ENCODE measurements at places on chromosomes 16 and 17.

DNA sequence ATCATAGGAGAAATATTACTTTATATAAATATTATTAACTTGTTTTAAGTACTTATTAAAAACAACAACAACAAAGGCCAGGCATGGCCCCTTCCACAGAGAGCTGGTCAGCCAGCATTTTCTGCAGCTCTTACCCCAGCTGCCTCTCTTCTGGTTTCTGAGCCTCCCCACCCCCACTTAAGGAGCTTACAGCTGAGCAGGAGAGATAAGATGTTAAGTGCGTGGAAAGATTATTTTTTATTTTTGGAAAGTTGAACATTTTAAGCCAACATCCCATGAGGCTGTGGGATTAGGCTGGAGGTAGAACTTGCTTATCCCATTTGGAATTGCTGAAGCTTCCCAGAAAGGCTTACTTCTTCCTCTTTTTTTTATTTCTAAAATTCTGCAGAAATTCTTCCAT lies 401.2 kb downstream of the SEC14L1 start:
- no peak for DNase-seq

GRCh38 chr16:11561454-11561805 lies 25.3 kb downstream of the LITAF start:
- no peak for DNase-seq

- DNase-seq: no peak
These were observed 212.5 kb downstream of the KATNIP start for GRCh38 chr16:27762441-27762840.

DNA sequence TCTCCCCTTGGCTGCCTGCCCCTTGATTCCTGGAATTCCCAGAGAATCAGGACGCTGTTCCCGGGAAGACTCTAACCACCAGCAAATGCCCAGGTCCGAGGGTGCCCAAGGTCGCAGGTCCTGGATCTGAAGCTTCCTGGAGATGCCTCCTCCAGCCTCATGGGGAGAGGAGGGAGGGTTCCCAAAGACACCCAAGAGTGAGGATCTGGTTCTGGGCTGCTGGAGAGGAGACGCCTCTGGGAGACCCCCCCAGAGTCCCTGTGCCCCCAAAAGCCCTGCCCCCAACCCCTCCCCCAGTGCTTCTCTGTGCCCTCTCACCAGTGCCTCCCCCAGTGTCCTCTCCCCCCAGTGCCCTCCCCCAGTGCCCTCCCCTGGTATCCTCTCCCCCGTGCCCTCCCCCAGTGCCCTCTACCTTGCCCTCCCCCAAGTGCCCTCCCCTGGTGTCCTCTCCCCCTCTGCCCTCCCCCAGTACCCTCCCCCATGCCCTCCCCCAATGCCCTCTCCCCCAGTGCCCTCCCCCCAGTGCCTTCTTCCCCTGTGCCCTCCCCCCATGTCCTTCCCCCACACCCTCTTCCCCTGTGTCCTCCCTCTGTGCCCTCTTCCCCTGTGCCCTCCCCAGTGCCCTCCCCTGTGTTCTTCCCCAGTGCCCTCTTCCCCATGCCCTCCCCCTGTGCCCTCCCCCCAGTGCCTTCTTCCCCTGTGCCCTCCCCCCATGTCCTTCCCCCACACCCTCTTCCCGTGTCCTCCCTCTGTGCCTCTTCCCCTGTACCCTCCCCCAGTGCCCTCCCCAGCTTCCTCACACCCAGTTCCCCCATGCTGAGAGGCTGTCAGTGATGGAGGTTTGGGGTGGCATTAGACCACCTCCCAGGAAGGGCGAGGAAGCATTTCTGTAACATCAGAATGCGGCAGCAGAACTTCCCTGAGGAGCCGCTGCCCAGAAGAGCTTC lies 6.3 kb upstream of the SECTM1 start:
- DNase-seq: no peak

- no peak for DNase-seq
These were observed 21.2 kb downstream of the CARHSP1 start for GRCh38 chr16:8847623-8848022.

- DNase-seq: no peak
These were observed 17.4 kb upstream of the ZNF469 start for GRCh38 chr16:88365244-88365865.

DNA sequence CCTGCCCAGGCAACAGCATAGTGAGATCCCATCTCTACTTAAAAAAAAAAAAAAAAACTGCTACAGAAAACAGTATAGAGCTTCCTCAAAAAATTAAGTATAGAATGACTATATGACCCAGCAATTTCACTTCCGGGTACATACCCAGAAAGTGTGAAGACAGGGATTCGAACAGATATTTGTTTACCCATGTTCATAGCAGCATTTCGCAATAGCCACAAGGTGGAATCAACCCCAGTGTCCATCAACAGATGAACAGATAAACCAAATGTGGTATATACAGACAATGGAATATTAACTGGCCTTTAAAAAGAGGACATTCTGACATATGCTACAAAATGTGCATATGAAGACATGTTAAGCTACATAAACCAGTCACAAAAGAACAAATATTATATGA lies 95.5 kb downstream of the CHD9NB start:
- DNase-seq: no peak

DNA sequence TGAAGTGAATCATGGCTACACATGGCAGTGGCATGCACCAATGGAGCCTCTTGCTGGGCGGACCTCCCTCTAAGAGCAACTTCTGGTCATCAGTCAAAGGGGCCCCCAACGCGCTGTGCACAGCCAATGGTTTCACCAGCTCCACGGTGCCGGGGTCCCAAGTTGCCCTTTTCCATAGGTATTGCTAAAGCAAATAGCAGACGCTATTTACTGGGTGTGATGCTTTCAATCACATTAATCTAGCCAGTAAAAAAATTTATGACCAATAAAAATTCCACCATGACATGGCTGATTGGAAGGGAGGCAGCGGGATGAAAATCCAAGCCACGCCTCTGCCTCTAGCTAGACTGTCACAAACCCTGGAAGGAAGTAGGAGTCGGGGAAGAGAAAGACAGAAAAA lies 680.3 kb upstream of the SOX9 start:
- DNase-seq: no peak

- no peak for DNase-seq
These were observed 14.0 kb downstream of the ATP5PD start for GRCh38 chr17:75032720-75033280.

GRCh38 chr16:648071-648780 lies 939 bp upstream of the WDR90 start:
- DNase-seq: no peak

- DNase-seq: no peak
These were observed 25.8 kb upstream of the ACSF3 start for GRCh38 chr16:89067677-89068443.

GRCh38 chr17:38917259-38917658 lies 8.2 kb upstream of the LASP1NB start:
- no peak for DNase-seq

DNA sequence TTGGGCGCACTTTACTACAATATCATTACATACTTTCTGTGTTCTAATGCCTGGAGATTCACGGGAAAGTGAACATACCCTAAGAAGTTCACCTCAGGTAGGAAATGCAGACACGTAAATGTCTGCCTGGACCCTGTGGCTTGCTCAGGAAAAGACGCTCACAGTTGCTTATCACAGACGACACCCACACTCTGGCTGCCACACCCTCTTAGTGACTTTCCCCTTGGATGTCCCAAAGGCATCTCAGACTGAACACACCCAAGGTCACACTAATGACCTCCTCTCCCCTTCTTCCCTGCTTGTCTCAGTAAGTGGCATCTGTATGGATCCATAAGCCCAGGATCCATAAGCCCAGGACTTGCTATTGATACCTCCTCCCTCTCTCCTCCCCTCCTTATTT lies 32.6 kb downstream of the CDRT15 start:
- DNase-seq: no peak

- DNase-seq: no peak
These were observed 1.8 kb downstream of the RNF43 start for GRCh38 chr17:58415371-58416055.

DNA sequence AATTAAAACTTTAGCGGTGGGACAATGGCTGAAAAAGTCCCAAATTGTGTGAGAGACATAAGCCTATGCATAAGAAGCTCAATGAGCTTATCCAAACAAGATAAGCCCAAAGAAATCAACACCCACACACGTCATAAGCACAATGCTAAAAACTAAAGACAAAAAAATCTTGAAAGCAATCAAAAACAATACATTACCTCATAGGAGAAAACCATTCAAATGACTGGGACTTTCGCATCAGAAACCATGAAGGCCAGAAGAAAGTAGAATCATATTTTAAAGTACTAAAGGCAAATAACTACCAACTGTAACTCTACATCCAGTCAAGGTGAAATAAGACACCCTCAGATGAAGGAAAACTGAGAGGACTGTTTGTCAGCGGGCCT lies 50.2 kb downstream of the ZCCHC14 start:
- no peak for DNase-seq

- DNase-seq: no peak
These were observed 590.3 kb upstream of the GOT2 start for GRCh38 chr16:59324462-59324861.

DNA sequence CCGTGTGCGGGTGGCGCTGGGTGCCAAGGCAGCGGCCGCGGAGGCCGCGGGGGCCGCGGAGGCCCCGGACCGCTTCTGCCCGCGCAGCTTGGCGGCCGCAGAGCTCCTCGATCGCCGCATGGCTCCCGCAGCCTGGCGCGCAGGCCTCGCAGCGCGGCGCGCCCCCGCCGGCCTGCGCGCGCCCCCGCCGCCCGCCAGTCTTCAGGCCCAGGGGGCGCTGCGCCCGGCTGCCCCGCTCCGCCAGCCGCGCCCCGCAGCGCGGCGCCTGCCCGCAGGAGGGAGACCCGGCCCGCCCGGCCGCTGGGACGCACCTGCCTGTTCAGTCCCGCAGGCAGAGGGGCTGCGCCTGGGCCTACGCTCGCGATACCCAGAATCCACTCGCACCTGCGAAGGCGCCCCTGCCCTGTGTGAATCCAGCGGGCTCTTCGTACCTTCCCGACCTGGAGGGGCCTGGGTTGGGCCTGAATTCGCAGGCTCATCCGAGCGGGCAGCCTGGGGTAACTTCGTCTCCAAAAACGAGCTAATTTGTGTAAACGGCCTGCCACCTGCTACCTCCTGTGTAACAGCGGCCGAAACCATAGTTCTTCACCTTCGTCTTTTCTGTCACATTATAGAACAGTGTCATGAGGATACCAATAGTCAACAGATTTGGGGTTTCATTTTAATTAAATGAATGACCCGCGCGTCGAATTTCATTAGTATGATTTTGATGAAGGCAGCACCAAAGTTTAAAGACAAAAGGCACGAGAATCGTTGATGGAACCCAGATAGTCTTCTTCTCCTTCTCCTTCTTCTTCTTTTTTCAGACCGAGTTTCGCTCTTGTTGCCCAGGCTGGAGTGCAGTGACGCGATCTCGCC lies at the start of gene CENPV:
CENPV (minus strand) TSS at position 153 of the 858 bp plus-strand sequence; CDS start at position 120, 33 bp downstream.
- no peak for DNase-seq

DNA sequence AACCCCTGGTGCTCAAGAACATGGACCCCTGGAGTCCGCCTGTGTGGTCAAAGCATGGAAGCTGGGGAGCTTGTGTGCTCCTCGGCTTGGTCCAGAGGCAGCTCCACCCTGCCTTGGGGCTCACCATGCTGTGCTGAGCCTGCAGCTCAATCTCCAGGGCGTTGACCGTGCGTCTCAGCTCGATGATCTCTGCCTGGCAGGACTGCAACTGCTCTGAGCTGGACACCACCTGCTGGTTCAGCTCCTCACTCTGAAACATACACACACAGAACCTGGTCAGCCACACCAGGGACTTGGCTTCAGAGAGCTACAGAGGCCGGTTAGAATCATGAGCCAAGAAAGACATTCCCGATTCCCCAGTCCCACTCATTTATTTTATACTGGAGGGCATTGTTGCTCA lies 2.7 kb downstream of the KRT35 start:
- DNase-seq: no peak

- no peak for DNase-seq
These were observed 64.0 kb downstream of the NT5M start for GRCh38 chr17:17366941-17367875.

DNA sequence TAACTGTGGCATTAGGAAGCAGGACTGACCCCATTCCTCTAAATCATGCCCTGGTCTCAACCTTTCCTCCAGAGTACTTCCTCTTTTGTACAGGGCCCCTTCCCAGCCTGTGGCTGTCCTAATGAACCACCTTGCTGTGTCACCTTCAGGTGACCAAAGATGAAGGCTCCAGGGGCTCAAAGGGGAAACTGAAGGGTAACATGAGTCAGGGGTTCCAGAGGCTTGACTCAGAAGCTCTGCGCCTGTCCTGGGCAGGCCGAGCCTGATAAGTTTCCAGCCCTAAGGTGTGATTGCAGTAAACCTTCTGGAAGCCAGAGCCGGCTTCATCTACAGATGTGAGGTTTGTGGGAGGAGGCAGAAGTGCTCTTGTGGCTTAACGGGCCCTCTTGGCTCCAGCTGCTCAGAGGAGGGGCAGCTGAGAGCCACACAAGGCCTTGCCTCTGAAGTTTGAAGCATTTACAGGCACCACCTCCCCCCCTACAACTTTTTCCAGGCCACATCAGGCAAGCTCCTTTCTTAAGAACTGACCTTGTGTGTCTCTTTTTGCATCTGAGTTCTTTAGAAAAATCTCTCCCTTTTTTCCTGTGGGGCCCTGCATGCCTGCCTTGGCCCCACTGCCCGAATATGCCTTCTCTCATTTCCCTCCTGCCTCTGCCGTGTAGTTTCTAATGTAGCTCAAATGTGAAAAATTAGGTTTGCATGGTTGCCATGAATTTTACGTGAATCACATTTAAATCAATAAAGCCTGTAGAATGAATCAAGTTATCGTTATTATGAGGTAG lies 149.9 kb downstream of the CLEC16A start:
- DNase-seq: no peak

- no peak for DNase-seq
These were observed 22.1 kb downstream of the CNTNAP1 start for GRCh38 chr17:42704490-42704836.

DNA sequence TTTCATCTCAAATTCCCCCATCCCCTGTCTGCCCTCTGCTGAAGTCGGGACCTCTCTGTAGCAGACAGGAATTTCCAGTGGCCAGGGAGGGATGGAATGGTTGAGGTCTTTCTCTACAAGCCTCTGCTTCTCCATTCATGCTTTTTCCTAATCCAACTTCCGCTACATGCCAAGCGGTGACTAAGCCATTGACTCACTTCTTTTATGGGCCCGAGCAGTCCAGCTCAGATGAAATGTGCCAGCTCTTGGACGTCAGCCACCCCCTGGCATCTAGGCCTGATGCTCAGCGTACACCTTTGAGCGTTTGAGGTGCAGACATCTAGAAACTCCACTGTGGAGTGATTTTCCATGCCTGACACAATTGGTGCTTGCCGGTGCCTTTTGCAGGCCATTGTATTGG lies 40.7 kb upstream of the GPR139 start:
- no peak for DNase-seq

GRCh38 chr16:16029431-16030011 lies 80.1 kb downstream of the ABCC1 start:
- DNase-seq: no peak

GRCh38 chr17:60436676-60437075 lies 14.4 kb downstream of the CHCT1 start:
- no peak for DNase-seq
